ENCODE measurements at places on chromosomes 1 and 21.

DNA sequence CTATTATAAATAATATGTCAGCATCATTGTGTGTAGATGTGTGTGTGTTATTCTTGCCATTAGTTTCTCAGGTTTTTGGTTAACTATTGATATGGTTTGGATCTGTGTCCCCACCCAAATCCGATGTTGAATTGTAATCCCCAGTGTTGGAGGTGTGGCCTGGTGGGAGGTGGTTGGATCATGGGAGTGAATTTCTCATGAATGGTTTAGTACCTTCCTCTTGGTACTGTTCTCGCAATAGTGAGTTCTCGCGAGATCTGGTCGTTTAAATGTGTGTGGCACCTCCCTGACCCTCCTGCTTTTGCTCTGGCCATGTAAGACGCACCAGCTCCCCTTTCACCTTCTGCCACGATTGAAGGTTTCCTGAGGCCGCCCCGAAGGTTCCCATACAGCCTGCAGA lies 9.6 kb upstream of the POFUT2 start:
- DNase-seq, result no peak

GRCh38 chr21:39927304-39927886 lies 60.2 kb downstream of the PCP4 start:
- no peak for DNase-seq

- DNase-seq, result no peak
Observed at GRCh38 chr1:161159913-161160243, 578 bp downstream of the USP21 start.

- no peak for DNase-seq
Observed at GRCh38 chr1:231844986-231845502, 218.5 kb downstream of the DISC1 start.

- DNase-seq, result no peak
Observed at GRCh38 chr1:112527266-112528010, 18.7 kb downstream of the WNT2B start.

- no peak for DNase-seq
Observed at GRCh38 chr1:15749399-15750291, 7.3 kb downstream of the TMEM82 start.

- no peak for DNase-seq
Observed at GRCh38 chr1:228882771-228883450, 147.6 kb downstream of the RHOU start.

GRCh38 chr1:13865851-13866250 lies 165.9 kb downstream of the PRDM2 start:
- no peak for DNase-seq

DNA sequence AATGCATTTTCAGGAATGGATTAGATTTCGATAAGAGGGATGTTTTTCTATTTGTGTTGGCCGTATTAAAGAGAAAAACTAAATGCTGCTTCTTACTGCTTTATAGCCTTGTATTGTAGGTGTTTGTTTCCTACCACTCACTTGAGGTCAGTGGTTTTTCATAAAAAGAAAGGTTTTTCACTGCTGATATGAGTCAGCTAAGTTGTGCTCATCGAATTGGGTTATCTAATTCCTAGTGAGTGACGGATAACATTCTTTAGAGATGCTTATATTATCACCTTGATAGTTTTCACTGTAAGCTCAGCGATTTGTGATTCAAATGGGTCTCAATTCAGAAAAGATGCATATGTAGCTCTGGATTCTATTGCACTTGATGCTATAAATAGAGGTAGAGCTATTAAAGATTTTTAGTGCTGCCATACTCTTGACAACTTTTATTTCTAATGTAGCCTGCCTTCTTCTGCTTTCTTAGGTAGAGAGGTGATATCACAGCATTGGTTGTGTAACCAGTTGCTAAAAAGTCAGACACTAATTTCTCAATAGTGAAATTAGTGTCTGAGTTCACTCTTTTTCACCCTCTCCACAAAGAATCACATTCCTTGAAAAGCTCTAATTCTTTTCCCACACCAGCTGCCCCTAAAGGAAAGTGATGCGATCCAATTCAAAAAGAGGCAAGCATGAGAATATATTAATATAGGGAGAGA lies 180.0 kb downstream of the RASAL2 start:
- DNase-seq, result no peak

DNA sequence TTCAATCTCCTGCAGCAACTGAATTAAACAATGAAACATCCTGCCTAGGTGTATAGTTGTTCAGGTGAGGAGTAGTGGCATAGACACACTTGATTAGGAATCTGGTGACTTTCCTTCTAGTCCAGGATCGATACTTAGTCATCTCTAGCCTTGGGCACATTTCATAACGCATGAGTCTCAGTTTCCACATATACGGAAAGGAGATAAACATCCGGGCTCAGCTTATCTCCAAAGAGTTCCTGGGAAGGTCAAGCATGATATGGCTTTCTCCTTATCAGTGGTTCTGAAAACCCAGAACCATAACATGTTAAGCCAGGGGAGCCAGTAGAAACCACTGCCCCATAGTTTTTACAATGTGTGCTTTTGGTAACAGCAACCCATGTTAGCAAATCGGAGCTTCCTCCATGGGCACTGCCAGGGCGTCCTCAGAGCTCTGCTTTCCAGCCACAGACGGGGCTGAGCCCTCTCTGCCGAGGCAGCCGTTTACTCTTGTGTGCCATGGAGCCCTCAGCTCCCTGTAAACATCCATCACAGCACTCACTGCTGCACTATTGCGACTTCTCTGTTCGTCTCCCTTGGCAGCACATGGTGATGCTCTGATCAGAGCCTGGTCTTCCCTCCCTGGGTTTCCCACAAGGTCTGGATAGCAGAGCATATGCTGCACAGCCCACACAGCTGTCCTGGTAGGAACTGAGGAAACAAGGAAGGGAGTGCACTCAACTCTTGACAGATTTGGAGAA lies 34.6 kb downstream of the RUNX1 start:
- DNase-seq, result no peak

- DNase-seq, result no peak
Observed at GRCh38 chr21:31011412-31011811, 26.9 kb downstream of the KRTAP19-8 start.

DNA sequence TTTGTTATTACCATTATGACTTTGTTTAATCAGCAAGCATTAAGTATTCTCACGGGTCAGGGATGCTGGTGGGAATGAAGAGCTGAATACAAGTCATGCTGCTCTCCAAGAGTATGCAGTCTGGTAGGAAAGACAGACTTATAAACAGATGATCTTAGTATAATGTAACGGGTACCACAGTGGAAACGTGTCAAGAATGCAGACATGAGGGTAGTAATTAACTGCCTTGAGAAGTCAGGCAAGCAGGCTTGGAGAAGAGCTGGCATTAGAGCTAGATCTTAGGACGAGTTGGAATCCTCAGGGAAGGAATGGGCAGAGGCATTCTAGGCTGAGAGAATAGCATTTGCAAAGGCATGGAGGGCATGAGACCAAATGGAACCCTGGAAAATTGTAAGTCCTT lies 19.7 kb downstream of the FAM76A start:
- DNase-seq, result no peak

DNA sequence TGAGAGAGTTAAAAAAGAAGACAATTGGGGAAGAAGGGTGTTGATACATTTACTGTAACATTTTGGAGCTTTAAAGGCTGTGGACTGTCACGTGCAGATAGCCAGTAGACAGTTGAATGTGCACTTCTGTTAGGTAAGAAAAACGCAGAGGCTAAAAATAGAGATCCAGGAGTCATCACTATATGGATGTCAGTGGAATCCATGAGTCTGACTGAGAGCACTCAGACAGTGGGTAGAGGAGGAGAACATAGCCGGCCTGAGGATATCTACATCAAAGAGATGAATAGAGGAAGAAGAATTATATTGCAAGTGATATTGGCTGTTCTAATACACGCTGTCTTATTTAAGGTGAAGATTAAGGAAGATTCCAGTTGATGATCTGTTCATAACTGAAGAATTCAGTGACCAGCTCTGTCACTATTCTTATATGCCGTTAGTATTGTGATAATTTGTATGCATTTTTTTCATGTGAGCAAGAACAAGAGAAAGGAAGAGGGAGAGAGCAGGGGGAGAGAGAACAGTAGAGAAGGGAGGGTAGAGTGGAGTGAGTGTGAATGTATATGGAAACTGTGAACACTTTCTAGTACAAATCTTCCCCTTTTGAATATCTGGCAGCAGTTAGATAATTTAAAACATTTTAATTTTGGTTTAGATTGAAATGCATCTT lies 344.8 kb downstream of the CHRM3 start:
- DNase-seq, result no peak

DNA sequence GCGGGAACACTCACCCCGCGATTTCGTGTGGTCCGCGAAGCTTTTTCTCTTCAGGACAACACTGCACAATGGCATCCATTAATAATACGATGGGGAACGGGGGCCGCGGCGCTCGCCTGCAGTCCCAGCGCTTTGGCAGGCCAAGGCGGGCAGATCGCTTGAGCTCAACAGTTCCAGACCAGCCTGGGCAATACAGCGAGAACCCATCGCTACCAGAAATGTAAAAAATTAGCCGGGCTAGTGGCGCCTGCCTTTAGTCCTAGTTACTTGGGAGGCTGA lies 17.7 kb downstream of the OR2C3 start:
- DNase-seq, result no peak

- no peak for DNase-seq
Observed at GRCh38 chr1:94634977-94635416, 93.4 kb upstream of the F3 start.

GRCh38 chr1:243408479-243408878 lies 152.6 kb downstream of the SDCCAG8 start:
- no peak for DNase-seq

- DNase-seq, result no peak
Observed at GRCh38 chr1:85847356-85847755, 139.1 kb upstream of the ZNHIT6 start.

GRCh38 chr1:79617777-79618176 lies 611.2 kb upstream of the ADGRL4 start:
- no peak for DNase-seq

GRCh38 chr1:197598935-197599334 lies 176.3 kb downstream of the DENND1B start:
- DNase-seq, result no peak

DNA sequence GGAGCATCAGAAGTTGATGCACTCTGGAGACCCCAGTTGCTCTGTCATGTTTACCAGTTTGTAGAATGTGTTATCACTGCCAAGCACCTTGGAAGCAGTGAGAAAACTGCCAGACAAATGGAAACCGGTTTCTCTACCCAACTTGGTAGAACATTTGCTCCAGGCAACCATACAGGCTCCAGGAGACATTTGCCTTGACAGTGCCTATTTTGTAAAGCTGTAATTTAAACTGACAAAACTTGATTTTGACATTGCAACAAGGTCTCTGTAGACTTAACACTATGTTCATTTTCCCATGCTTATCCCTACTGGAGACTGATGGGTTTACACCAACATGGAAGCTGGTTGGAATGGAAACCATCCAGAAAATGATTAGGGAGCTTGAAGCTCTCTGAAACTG lies 97.6 kb downstream of the ROR1 start:
- DNase-seq, result no peak

DNA sequence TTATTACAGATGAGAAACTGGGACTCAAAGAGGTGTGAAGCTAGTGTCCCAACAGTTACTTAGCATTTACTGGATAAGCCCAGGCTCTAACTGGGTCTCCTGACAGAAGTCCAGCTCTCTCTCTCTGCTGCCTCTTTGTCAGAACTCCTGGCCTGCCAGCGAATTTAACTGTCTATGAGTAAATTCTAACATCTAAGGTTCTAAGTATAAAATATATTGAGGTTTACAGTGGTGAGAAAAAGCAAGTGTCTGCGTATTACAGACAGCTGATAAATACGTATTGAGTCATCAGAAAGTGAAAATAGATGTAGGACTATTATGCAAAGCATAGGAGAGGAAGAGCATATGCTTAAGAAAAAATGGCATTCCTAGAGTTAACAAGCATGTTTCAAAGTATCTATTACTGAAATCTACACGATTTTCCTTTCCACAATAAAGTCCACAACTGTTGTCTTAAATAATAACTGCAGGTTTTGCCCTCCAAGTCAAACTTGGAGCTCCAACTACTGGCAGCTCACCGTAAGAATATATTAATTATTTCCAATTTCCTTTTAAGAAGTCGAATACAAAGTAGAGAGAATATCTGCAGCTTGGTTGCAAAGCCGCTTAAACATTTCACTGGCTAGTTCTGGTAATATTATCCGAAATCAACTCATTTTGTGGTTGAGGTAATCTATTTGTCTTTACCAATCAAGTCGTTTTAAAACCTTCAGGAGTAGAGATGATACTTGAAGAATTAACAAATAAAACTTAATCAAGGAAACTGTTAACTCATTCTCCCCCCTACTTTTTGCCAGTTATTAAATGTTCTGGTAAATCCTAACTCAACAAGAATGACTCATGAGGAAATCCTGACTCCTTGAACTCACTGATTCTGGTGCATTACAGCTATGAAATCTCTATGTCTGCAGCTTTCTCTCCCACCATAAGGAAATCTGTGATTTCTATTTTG lies 1.4 kb upstream of the RGS2 start:
- DNase-seq, result no peak

Measured in D721Med (cell line).